ENCODE measurements at places on chromosomes 3 and 15.

GRCh38 chr3:54067055-54067698 lies 55.2 kb upstream of the CACNA2D3 start:
- DNase-seq: no peak

GRCh38 chr3:100157685-100158084 lies 43.4 kb upstream of the FILIP1L start:
- no peak for DNase-seq

GRCh38 chr3:23830869-23831484 lies 25.2 kb downstream of the UBE2E1 start:
- peak; percentile 63 for DNase-seq

DNA sequence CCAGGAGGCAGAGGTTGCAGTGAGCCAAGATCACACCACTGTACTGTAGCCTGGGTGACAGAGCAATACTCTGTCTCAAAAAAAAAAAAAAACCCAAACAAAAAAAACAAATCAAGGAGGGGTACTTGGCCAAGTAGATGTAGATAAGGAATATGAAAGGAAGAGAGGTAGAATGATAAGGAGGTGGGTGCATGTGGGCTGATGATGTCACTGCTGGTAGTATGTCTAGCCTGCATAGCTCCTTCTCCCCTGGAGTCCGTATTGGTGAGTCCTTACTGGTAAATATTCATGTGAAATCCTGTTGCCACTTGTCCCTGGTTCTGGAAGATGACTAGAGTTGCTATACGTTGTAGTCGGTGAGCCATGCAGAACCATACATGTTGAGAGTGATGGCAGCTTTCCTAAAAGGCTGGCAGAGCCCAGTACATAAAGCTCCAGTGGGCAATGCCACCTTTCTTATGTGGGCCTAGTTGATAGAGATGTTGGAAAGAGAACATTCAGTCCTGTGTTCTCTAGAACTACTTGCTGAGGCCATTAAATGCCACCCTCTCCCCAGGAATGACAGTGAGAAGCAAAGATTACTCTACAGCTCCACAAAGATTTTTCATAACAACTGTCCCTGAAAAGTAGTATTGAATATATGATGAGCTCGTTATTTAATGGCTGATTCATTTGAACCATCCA lies 11.0 kb downstream of the KAT2B start:
- no peak for DNase-seq

DNA sequence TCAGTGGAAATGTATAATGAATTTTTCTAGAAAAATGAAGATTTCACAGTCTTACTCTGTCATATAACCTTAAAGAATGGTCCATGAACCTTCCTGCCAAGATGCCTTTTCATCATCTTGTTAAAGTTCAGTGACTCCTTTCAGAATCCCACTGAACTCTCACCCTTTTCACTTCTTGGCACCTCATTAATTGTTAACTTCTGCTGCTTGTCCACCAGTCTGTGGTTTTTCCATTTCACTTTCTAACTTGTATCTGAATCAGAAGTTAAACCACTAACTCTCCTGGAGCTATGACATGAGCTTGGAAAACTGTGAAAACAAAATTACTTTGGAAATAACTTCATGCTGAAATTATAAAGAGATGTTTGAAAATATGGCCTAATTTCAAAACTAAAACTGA lies 281.2 kb upstream of the ALCAM start:
- no peak for DNase-seq

DNA sequence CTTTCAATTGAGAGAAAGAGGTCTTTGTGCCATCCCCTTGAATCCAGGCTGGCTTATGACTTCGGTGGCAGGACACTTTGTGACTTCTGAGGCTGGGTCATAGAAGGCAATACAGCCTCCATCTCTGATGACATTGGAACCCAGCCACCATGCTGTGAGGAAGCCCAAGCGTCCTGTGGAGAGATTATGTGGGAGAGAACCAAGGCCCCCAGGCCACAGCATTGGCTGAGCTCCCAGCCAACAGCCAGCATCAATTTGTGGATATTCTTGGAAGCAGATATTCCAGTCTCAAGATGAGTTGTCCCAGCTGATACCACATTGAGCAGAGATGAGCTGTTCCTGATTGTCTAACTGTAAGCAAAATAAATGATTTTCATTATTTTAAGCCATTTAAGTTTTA lies 12.7 kb upstream of the XIRP1 start:
- DNase-seq: no peak

- no peak for DNase-seq
These were observed 186.0 kb downstream of the UBE2E2 start for GRCh38 chr3:23389089-23389488.

GRCh38 chr3:52088445-52089367 lies 32.3 kb upstream of the DUSP7 start:
- peak; percentile 28 for DNase-seq

GRCh38 chr15:63291507-63291906 lies 14.1 kb downstream of the APH1B start:
- no peak for DNase-seq

- no peak for DNase-seq
These were observed 154.1 kb upstream of the CADPS start for GRCh38 chr3:63029326-63029725.

DNA sequence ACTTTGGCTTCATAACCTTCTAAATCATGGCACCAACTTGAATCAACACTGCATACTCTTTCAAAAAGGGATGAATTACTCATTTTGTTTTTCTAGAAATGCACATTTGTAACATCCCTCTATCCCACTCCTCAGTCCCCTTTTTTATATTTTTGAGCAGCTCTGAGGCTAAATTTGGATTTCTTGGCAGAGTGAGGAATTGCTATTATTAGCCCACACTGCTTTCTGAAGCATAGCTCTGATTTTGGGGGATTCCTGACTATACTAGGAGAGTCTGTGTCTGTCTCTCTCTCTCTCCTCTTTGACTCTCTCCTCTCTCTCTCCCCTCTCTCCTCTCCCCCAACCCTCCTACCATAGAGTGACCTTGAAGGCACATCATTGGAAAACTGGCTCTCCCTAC lies 76.6 kb downstream of the RBPMS2 start:
- DNase-seq: no peak

DNA sequence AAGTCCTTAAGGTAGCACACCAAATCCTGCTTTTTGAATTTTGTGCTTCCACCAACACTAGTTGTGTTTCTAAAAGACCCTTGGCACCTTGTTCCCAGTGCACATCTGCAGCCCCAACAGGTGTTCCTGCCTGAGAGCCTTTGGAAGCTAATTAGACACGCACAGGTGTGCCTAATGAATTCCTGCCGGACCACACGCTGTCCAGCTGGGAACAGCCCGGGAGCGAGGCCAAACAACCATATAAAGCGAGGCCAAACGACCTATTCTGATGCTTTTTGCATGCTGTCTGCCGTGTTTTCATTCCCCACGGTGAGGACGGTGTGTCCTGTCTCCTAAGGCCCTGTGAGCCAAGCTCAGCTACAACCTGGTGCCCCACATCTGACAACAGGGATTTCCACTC lies 99.5 kb downstream of the ATG7 start:
- DNase-seq: no peak

DNA sequence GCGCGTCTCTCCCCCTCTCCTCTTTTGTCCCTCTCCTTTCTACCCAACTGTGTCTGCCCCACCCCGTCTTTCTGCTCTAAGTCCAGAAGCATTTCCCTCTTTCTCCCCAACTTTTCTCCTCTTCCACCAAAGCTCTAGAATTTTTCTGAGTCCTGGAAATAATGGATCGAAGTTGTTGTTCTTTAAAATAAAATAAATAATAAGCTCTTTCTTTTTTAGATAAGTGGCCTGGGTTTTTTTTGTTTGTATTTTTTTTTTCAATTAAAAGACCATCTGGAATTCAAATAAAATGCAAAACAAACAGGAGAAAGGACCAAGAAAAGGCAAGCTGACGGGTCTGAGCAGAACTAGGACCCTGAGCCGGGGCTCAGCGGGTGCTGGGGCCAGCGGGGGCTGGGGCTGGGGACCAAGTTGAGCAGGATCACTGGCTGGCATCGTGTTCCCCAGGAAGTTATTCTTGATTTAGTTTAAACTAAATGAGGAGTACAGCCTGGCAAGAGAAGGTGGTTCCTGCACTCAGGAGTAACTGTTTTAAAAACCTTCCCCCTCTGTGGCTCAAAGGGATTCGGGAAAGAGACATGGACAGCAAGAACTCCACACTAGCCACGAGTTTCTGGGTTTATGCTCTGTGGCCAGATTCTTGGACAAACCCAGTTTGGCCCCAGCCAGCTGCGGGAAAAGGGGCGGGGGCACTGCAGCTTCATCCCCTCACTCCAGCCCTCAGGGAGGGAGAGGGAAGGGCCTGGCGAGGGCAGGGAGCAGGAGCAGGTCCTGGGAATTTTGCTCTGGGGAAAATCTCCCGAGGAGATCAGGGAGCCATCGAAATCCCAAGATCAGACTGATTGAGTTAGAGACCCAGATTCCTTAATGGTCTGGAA lies 8.4 kb downstream of the GATA2 start:
- no peak for DNase-seq

GRCh38 chr3:79517766-79518413 lies 249.9 kb downstream of the ROBO1 start:
- no peak for DNase-seq

DNA sequence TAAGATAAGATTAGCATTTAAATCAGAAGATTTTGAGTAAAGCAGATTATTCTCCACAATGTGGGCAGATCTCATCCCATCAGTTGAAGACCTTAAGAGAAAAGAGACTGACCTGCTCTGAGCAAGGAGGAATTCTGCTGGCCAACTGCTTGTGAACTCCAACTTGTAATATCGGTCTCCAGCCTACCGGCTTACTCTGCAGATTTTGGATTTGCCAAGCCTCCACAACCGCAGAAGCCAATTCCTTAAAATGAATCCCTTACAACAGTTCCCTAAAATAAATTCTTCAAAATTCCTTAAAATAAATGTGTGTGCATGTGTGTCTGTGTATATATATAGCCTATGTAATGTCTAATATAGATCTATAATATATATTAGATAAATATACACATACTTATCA lies 107.4 kb upstream of the KLF13 start:
- no peak for DNase-seq

DNA sequence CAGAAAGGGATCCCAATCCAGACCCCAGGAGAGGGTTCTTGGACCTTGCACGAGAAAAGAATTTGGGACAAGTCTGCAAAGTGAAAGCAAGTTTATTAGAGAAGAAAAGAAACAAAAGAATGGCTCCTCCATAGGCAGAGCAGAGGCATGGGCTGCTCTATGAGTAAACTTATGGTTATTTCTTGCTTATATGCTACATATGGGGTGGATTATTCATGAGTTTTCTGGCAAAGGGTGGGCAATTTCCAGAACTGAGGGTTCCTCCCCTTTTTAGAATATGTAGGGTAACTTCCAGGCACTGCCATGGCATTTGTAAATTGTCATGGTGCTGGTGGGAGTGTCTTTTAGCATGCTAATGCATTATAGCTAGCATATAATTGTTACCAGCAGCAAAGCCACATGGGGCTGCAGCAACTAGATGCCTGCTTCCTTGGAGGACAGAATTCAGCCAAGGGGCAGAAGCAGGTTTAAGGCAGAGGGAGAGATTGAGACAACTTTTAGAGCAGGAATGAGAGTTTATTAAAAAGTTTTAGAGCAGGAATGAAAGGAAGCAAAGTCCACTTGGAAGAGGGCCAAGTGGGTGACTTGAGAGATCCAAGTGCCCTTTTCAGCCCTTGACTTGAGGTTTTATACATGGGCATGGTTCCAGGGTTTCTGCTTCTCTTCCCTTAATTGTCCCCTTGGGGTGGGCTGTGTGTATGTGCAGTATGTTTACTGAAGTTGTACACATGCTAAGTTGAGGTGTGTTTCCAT lies 41.3 kb downstream of the METTL6 start:
- no peak for DNase-seq

DNA sequence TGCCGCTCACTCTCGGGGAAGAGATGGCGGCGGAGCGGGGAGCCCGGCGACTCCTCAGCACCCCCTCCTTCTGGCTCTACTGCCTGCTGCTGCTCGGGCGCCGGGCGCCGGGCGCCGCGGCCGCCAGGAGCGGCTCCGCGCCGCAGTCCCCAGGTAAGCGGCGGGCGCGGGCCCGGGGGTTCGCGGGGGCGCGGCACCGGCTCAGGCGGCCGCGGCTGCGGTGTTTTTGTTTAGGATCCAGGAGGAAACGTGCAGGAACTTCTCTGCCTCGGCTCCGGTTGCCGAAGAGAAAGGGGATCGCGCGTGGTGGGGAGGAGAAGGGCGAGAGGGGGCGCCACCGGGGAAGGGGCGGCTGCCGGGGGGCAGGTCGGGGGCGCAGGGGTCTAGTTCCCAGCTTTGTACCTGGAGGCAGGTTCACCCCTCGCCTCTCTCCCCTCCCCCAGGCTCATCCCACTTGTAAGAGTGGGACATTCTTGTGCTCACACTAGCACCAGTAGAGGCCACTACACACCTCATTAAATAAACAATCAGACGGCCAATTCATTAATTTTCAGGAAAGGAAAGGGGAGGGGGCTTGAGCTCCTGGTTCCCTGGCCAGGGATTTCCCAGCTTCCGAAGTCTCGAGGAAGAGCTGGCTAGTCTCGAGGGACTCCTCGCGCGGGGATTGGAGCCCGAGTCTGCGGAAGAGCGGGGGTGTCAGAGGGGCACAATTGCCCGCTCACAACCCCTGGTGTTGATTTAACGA lies 562 bp downstream of the NEO1 start:
- peak; percentile 80 for DNase-seq

GRCh38 chr15:82231842-82232241 lies 30.7 kb downstream of the EFL1 start:
- no peak for DNase-seq

DNA sequence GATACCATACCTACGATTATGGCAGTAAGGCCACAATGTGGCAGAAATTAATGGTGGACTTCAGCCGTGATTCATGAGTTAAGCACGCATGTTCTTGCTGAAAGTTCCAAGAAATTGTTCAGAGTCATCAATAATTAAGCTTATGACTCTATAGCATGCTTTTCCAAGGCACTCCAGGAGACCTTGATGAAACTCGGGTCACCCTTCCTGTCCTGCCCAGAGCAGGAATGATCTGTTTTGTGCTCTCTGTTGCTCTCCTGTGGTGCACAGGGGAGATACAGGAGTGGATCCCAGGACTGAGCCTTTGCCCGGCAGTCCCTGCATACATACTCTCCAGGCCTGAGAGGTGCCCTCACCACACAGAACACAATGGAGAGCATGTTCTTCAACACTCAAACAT lies 141.6 kb upstream of the SLC2A2 start:
- no peak for DNase-seq

DNA sequence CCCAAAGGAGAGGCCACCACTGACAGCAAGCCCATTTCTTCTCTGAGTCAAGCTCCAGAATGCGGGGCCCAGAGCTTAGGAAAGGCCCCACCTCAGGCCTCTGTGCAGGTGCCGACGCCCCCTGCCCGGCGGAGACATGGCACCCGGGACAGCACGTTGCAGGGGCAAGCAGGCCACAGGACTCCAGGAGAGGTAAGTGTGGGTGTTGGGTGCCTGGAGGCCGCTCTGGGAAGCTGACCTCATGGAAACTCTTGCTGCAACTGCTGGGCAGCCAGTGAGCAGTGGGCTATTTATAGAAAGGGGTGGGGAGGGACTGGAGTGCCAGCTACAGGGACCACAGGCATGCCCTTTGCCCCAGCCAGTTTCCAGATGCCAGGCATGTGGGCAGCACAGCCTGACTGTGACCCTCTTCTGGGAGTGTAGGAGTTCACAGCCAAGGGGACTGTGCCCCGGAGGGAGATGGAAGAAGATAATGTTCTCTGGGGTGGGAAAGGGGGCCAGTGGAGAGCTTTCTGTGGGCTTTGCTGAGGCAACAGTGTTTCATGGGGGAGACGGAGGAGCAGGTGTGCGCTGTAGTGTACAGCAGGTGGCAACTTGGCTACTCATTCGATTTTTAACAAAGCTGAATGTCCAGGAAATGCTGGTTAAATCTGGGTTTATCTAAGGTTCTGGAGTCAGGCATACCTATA lies 23.7 kb downstream of the ALPK3 start:
- no peak for DNase-seq

GRCh38 chr15:26421065-26421464 lies 351.8 kb downstream of the GABRB3 start:
- no peak for DNase-seq

All from GM20000 (cell line).